ENCODE measurements at places on chromosomes 1 and 21.
A peak's percentile ranks its signal among the peaks of the same experiment; 100 is the strongest.

DNA sequence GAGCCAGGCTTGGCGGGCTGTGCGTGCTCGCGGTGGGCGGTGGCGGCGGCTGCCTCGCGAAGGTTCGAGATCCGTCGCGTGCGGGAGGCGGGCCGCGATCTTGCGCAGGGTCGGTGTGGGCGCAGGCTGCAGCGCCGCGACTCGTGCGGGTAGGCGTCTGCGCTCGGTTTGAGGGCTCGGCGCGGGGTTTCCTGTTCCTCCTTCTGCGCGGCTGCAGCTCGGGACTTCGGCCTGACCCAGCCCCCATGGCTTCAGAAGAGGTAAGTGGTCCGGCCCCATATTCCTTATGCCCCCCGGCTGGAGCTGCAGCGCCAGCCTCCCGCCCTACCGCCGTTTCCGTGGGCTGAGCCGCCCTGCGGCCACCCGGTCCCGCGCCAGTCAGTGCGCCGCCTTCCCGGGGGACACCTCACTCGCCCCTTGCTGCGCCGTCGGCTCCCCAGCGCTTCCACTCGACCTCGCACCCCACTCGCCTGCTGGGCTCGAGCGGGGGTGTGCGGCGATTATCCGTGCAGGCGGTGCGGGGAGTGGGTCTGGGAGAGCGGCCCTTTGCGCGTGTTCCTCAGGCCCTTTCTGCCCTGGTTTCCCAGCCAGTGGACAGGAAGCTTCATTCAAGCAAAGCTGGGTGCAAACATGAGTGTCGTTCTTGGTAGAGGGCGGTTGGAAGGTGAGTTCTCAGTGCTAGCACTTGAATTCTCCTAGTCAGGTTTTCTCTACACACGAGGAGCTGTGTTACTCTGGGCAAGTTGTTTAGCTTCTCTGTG, at the start of gene CACYBP:
CACYBP (plus strand) TSS at position 12 of the 761 bp plus-strand sequence; CDS start at position 246, 234 bp downstream.
- DNase-seq = no peak

DNA sequence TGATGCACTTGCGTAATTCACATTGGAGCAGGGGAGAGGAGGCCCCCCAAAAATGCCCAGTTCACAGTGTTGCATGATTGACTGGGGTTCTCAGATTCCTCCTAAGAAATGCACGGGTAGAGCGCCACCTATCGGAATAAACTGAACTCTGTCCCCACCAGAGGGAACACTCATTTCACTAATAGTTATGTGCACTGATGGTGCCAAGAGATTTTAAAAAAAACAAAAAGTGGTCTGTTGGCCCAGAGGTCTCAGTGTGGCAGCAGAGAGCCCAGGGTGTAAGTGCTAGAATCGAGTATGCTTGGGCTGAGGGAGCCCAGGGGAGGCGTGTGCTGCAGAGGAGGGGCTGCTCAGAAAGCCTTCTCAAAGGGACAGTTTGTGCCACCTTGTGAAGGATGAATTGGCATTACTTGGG, 6.9 kb downstream of the PINK1 start:
- no peak for DNase-seq

- peak; percentile 27 for DNase-seq
Observed at GRCh38 chr1:41268154-41268770, 26.2 kb upstream of the SCMH1 start.

DNA sequence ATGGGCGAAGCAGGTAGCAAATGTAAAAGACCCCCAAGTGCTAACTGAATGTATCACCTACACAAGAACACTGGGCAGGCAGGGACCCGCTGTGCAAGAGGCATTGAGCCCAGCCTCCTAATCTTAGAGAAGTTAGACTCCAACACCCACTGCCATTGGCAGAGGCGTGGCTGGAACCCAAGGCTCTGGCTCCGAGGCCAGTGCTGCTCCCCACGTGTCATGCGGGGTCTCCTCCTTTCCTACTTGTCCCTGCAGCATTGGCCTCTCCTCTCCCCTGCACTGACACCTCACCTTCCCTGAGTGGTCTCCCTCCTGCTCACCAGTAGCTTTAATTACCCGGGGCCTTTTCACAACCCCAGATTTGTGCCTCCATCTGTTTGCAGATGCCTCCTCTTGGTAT, 107.0 kb downstream of the GALNT2 start:
- no peak for DNase-seq

- DNase-seq = no peak
Observed at GRCh38 chr1:163725551-163725950, 403.8 kb downstream of the NUF2 start.

GRCh38 chr1:192265516-192266173, 51.1 kb upstream of the RGS21 start:
- DNase-seq = no peak

DNA sequence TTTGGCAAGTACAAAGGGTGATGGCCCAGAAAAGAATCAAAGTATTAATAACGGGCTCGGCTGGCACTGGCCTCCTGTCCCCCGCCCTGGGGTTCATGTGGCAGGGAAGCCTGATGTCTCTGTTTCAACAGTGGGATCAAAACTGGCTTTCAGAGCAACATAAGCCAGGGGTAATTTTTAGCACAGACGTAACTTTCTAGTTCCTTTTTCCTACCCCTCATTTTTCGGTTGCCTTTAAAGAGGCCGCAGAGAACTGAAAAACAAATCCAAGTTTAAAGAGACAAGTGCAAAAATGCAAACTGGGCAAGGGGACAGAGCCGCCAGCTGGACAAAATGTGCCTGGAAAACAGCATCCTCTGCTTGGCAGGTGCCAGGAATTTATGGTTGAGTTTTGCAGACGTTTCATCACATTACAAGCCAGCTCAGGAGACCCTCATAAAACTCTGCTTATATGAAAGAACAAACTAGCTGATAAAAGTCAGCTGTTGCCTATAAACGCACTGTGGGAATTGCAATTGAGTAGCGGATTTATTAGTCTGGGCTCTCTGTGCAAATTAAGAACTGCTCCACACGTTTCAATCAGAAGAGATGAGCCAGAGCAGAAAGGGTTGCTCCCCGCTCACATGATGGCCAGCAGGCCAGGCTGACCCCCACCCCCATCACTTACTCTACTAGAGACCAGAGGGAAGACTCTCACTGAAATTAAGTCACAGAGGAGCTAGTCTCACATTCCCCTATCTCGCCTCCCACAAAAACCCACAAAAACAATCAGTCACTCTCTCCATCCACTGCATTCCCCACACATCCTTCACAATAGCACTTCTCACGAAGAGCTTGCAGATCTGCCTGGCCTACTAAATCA, 15.8 kb upstream of the CDCA8 start:
- no peak for DNase-seq

DNA sequence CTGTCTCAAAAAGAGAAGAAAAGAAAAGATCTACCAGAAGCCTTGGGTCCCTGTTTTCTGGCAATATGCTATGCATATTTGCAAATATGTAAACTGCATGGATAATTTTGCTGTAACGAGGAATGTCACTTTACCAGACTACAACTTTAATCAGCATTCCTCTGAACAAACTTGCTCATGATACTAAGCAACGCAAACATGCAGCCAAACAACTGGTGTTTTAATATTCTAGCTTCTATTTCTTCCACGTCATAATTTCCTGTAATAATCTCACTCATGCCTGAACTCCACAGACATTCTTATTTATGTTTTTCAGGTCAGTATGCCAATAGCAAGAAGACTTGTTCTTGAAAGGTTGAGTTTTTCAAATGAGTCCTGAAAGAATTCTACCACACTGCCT, 114.1 kb downstream of the SIM2 start:
- DNase-seq = no peak

DNA sequence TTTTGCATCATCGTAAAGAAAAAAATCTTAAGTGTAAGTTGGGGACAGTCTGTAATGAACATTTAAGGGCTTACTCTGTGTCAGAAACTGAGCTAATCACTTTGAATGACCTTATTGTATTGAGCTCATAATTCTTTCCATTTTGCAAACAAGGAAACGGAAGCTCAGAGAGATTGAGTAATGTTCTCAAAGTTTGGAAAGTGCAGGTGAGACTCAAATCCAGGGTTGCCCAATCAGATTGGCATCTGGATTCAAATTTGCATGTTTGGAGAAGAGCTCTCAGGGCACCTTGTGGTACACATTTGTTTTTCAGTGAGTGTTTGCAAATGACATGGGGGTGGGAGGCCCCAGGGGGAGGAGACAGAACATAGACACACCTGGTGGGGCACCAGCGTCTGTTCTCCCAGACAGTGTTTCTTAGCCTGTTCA, 8.0 kb downstream of the ALPL start:
- no peak for DNase-seq

DNA sequence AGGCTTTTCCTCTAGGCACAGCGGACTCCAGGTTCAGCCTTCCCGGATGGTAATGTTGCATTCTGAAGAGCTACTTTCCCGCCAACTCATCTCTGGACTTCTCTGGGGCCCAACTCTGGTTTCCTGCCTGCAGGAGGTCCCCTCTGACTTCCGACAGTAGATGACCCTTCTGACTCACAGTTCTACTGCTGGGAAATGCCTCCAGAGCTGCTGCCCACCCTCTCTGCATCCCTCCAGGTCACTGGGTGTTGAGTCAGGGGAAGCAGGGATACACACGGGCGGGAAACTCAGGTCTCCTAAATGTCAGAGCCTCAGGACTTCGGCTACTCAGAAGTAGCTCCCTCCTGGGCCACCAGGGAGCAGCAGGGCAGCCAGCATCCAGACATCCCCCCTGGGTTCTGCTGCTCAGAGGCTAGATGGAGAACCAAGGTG, 2.1 kb upstream of the KIF21B start:
- DNase-seq = no peak

DNA sequence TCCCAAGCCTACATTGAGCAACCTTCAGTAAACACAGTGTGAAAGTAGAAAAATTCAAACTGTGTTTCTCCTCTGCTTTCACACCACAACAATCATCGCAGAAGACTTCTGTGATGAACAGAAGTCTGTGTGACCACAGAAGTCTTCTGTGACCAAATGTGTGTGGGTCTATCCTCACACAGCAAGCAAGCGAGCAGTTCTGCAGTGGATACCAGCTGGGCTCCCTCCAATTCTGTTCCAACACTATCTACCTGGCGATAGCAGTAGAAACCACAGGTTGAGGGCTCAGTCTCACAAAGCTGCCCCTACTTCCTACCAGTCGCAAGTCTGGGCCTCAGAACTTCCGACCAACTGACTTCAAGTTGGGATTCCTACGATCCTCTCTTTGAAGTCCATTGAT, 21.0 kb upstream of the RAP1A start:
- DNase-seq = no peak

DNA sequence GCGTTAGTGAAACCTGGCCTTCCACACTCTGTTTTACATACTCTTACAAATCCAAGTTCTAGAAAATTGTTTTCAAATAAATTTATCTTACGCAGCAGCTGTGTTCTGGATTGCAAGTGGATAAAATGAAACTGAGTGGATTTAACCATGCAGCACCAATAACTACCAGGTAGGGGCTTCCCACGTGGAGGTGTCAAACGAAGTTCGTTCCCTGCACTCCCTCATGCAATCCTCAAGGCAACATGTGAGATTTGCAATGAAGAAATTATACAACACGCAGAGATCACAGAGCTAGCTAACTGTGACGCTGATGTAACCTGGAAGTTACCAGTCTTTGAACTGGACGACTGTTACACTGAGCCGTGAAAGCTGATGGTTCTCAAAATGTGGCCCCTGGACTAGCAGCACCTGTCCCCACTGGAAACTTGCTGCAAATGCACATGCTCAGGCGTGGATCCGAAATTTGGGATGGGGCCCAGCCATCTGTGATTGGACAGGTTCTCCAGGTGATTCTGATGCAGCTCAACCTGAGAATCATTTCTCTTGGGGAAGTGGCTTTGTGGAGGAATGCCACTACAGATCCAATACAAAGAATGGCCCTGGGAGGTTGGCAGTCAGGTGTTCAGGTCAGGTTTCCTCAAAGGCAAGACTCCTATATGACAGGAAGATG, 36.3 kb downstream of the RSPH1 start:
- DNase-seq = no peak

DNA sequence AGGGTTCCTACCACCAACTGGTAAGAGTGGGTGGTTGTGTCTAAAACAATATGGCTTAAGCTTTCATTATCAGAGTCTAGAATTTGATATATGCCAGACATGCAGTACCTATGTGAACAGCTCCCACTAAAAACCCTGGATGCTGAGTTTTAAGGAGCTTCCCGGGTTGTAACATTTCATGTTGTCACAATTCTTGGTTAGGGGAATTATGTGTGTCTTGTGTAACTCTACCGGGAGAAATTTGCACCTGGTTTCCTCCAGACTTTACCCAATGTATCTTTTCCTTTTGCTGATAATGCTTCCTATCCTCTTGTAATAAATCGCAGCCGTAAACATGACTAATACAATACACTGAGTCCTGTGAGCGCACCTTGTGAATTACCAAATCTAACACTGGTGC, 48.3 kb downstream of the ARID4B start:
- no peak for DNase-seq

DNA sequence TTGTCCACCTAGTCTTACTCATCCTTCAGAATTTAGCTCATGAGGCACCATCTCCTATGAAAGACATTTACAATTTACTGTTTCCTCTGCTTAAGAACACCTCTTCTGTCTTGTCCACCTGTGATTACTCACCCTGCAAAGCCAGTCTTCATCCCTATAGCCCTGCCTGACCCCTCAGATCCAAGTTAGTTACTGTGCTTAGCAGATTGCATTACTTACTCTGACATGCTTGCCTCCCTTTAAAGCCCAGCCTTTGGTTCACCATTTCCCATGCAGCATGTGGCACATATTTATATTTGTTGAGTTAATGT, 60.9 kb upstream of the VCAM1 start:
- no peak for DNase-seq

GRCh38 chr1:119622311-119623192, 25.5 kb downstream of the ZNF697 start:
- no peak for DNase-seq

DNA sequence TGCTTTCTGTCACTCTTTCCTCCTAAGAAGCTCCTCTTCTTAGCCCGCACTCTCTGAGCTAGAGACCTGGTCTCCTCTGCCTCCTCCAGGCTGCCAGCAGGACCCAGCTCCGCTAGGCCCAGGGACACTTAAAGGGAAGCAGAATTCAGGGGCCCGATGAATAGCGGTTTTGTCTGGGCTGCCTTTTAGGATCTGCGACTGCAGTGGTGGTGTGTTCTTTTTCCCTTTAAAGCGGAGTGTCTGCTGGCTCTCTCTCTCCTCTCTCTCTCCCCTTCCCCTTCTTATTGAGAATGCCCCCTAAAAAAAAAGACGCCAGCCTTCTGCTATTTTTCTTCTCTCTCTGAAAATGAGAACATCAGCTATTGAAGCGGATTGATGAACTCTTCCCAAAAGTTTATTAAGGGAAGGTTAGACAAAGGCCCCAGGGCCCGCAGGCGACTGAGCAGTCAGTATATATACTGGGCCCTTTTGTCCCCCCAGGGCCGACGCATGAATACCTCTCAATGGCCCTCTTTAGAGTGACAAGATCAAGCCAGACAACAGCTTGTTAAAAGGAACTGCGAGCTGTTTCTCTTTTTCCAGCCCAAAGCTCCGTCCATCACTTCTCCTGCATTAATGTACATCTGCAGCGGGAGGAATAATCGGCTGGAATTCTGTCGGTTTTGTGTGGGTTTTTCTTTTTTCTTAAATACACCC, 27.0 kb downstream of the PAX7 start:
- DNase-seq = no peak

DNA sequence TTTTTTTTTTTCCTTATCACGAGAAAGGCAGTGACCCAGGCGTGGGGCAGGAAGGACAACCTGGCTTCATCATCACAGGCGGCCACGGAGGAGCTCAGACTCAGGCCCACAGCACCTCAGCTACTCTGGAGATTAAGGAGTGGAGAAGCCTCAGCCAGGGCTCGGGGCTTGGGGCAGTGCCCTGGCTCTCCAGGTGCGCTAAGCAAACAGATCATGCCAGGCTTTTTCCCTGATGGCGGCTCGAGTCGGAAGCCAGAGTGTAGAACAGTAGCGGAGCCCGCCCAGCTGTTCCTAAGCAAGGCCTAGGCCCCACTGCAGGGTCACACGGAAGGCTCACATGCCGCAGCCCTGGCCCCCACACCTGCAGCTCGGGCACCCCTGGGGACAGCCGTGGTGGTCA, 70.7 kb downstream of the AGPAT3 start:
- DNase-seq = no peak

- DNase-seq = no peak
Observed at GRCh38 chr1:33429332-33429731, 1.6 kb downstream of the PHC2 start.

All from foreskin melanocyte (primary cell).